NCI-H1092 (cell line): ENCODE measurements at places on chromosomes 7 and 10.

DNA sequence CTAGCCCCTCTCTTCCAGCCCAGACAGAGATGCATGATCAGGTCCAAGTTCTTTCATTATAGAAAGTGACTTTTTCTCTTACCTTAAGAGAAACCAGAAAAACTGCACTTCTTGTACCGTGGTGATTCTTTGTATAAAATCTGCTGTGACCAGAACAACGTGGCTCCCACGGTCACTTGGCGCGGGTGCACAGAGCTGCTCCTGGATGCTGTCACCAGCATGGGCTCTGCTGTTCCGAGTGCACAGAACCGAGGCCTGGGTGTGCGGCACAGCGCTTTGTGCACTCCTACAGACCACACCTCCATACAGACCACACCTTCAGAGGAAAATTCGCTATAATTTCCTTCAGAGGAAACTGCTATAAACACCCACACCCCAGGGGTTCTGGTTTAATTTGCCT is 26.0 kb downstream of the VIPR2 start:
- DNase-seq = no peak

- DNase-seq = peak; percentile 98
These were observed 436.8 kb upstream of the C7orf33 start for GRCh38 chr7:148153616-148154284.

DNA sequence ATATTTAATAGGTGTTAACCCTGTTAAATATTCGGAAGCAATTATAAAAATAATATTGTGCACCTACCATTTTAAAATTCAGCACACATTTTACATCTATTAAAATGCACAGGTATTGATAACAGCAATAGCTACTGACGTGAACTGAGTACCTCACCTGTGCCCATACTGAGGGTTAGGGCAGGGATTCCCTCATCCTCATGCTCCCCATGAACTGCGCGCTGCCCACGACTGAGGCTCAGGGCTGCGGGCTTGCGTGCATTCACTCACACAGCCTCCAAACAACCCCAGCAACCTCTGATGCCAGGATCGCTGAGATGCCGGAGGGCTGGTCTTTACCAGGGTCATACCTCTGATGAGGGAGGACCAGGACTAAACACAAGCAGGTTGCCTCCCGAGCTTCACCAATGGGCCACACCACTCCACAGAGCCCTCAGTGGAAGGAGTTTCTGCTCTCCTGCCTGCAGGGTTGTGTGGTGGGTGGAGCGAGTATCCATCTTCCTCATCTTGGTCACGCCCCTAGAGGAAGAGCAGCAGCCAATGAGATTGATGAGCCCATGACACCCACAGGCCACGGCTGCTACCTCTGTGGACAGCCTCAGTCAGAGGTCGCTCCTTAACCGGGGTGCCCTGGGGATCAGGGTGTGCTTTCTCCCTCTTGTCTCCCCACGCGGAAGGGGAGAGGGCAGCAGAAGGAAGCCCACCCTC is 478.3 kb downstream of the TNS3 start:
- no peak for DNase-seq

- DNase-seq = no peak
These were observed 361.6 kb downstream of the FGFR2 start for GRCh38 chr10:121236621-121237020.

DNA sequence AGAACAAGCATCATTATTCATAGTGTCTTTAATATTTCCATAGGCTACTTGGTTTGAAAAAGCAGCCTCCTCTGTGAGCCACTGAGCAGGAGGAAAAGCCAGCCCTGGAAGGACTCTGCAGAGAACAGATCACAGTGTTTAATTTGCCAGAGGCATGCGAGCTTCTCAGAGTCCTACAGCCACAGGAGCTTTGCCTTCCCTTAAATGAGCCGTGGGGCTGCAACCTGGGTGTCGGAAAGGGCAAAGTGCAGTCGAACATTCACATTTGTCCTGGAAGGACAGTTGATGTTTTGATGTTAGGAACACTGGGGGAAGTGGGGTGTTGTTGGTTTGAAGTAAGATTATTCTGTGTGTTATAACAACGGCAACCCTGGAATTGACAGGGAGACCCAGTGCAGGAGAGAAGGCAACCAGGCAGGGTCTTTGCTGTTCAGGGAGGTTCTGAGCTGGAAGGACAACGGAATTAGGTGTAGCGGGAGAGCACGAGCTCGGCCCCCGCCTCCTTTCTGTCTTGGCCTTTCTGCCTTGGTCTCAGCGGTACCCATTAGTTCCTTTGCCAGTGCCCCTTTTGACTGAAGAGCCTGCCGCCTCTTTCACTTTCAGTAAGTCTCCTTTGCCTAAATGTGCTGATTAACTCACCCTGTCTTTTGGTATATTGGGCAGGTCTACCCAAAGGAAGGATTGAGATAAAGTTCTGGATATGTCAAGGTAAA is 192.3 kb upstream of the PITRM1 start:
- no peak for DNase-seq

DNA sequence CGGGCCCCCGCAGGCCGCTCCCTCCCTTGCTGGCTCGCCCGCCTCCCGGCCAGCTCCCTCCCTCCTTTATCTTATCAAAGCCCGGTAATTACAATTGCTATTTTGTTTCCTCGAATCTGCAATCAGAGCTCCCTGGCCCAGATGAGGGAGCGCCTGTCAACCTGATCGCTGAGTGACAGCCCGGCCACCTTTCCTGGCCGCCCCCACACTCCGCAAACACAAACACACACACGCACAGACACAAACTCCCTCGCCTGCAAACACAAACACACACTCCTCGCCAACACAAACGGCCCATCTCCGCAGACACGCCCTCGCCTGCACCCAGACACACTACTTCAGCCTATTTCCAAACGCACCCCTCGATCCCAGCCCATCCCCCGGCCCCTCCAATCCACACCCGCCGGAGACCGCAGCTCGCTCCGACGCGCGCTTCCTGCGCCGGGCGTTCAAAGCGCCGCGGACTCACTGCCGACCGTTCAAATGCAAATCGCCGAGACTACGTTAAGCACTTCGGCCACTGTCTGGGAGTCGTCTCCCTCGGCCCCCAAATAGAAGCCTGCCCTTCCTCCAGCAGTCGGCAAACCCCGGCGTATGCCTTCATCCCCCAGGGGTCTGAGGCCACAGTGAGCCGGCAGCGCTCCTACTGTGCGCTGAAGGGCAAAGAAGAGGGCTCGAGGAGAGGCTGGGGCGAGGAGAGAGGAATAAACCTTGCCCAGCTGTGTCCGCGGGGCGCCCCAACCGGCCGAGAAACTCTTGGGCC is 3.0 kb upstream of the FGF8 start:
- no peak for DNase-seq

GRCh38 chr10:17200001-17200911 is 1.2 kb downstream of the TRDMT1 start:
- DNase-seq = no peak

DNA sequence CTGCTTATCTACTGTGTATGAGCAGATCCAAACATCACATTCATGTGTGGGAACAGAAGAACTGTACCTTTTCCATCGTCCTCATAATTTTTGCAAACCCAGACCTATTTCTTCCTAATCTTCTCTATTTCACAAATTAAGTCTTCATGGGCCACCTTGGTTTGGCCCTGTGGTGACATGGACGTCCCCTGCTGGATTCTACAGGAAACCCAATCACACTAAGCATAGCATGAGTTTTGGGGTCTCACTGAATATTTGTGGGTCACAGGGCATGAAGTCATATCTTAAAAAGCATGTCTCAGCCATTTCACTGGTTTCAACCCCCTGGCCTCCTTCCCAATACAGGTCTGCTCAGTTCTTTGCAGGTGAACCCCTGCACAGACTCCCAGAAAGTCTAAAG is 35.8 kb upstream of the CDCA7L start:
- no peak for DNase-seq

- no peak for DNase-seq
These were observed 150.6 kb downstream of the SLIT1 start for GRCh38 chr10:97034958-97035769.

DNA sequence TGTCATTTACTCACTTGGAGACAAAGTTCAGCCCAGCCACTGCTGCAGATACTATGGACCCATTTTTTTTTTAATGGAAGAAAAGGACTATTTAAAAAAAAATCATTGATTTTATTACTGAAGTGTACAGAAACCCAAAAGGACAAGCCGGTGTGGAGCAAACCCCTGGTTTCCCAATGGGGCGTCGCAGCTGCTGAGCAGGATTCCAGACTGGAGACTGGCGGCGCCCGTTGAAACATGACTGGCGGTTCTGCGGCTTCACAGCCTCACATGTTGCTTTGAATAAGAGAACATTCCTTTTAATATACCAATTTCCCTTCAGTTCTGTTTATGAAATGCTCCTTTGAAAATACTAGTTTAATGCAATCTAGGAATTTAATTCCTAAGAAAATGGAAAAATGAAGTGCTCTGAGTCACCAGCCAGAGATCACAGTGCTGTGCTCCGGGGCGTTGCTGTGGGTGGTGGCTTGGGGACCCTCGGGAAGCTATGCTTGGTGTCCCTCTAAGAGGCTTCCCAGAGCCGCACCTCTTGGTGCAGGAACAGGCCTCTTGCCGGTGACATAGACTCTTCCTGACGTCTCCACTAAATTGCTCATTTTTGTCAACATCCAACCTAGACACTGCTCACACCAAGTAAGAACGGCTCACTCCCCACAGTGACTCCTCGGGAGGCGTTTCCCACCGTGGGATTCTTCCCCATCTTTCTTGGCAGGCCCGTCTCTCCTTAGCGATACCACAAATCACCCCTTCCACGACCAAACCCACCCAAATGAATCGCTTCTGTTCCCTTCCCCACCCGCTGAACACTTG is 12.0 kb upstream of the VIPR2 start:
- no peak for DNase-seq

GRCh38 chr10:6086375-6087233 is 2.2 kb upstream of the RBM17 start:
- peak; percentile 78 for DNase-seq

GRCh38 chr7:117458977-117459583 is 20.7 kb upstream of the CFTR start:
- DNase-seq = peak; percentile 32

DNA sequence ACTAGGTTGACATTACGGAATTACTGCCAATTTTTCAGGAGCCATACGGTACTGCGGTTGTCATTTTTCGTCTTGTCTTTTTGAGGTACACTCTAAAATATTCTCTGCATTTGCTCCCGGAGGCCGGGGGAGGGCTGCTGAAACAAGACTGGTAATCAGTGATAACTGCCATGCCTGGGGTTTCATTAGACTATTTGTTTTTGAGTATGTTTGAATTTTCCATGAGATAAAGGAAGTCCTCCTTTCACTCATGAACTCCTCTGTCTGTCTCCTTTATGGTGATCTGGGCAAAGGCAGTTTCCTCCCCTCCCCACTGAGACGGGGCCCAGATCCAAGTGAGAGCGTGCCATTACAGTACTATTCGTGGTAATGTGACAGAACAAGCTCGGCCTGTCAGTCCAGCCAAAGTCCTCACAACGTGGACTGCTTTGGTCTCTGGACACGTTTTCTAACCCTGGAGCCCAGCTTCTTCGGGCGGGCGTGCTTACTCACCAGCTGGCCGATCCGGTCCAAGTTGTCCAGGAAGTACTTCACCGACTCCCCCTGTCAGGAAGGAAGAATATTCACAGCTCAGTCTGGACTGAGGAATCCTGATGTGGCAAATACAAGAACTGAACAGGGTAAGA is 45.1 kb downstream of the AMZ1 start:
- no peak for DNase-seq

DNA sequence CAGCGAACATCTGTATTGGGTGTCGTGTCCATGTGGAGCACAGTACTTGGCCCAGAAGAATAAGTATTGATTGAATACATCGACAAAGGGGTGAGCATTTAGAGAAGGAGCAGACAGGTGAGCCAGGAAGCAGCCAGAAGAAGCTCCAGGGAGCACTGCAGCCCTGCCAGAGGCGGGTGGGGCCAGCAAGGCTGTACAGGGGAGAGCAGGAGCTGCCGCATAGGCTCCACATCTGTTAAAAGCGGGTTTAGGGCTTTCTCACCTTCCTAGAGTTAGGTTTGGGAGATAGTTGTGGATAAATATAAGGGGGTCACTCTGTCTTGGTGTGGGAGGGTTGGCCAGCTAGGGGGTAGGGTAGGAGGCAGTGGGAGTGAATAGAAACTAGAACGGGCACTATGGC is 1.3 kb upstream of the CPA1 start:
- no peak for DNase-seq

GRCh38 chr7:121182902-121183301 is 145.9 kb upstream of the WNT16 start:
- DNase-seq = no peak

GRCh38 chr10:103814626-103815370 is 40.6 kb downstream of the SH3PXD2A start:
- no peak for DNase-seq

DNA sequence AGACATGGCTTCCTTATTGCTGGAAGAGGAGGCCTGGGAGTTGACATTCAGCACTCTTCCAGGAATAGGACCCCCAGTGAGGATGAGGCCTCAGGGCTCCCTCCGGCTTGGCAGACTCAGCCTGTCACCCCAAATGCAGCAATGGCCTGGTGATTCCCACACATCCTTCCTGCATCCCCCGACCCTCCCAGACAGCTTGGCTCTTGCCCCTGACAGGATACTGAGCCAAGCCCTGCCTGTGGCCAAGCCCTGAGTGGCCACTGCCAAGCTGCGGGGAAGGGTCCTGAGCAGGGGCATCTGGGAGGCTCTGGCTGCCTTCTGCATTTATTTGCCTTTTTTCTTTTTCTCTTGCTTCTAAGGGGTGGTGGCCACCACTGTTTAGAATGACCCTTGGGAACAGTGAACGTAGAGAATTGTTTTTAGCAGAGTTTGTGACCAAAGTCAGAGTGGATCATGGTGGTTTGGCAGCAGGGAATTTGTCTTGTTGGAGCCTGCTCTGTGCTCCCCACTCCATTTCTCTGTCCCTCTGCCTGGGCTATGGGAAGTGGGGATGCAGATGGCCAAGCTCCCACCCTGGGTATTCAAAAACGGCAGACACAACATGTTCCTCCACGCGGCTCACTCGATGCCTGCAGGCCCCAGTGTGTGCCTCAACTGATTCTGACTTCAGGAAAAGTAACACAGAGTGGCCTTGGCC is 4.3 kb downstream of the PGAM2 start:
- no peak for DNase-seq

DNA sequence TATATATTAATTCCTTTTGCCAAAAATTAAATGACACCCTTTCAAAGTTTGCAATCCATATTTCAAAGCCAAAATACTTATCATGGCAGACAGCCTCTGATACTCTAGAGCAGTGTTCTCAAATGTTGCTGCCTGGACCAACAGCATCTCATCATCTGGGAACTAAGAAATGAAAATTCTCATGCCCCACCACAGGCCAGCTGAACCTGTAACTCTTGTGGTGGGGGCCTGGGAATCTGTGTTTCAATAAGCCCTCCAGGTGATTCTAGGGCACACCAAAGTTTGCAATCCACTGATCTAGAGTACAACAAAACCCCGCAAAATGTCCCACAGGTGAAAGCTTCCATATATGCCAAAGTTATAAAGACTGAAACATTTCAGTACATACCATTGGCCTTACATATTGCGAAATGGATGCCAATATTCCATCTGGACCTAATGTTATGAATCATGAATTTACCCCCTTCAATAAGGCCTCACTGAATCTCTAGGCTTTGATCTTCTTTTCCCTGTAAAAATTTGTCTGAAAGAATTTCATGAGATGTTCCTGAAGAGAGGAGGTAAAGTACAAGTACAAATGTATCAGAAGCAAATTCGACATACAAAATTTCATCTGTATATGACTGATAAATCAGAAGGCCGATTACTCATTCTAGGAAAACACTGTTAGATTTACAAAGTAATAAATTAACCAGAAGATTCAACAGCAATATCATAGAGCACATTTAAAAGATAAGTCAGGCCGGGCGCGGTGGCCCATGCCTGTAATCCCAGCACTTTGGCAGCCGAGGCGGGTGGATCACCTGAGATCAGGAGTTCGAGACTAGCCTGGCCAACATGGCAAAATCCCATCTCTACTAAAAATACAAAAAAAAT is 25.3 kb upstream of the EPC1 start:
- DNase-seq = no peak

GRCh38 chr7:920351-921070 is 34.0 kb downstream of the ADAP1 start:
- DNase-seq = no peak
